ENCODE measurements at places on chromosomes 13 and 19. TPM values are rescaled to one million over a fixed set of nuclear protein-coding genes. Genes with fewer than 3 reads are reported as not detected.

CD209 gene
- total RNA-seq = not detected

CEACAM3 gene
- not detected for total RNA-seq

TTYH1 gene
- not detected for total RNA-seq

GRCh38 chr13:49898792-49899191, 37.3 kb downstream of the SPRYD7 start:
- DNase-seq = no peak

DNA sequence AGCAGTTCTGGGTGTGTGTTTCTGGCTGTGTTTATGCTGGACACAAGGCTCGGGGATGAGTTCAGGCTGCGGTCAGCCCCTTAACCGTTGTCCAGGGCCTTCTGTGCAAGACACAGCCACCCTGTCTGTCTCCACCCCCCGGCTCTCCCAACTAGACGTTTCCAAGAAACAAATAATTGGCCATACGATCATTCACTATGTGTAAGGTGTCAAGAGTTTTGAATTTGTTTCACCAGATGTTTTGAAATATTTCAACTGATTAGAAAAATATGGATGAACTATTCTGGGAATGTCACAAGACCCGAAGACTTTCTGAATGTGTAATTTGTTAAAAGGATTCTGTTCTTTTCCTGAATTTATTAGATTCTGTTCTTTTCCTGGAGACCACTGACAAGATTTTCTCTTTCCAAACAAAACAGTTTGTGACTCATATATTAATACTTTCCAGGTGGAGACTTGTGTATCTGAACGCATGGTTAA, 318.2 kb downstream of the MYO16 start:
- DNase-seq = no peak
